Naive thymus-derived CD8-positive, alpha-beta T cell (primary cell): ENCODE measurements at places on chromosomes 16 and 17. TPM values are rescaled to one million over a fixed set of nuclear protein-coding genes. Genes with fewer than 3 reads are reported as not detected.

DNA sequence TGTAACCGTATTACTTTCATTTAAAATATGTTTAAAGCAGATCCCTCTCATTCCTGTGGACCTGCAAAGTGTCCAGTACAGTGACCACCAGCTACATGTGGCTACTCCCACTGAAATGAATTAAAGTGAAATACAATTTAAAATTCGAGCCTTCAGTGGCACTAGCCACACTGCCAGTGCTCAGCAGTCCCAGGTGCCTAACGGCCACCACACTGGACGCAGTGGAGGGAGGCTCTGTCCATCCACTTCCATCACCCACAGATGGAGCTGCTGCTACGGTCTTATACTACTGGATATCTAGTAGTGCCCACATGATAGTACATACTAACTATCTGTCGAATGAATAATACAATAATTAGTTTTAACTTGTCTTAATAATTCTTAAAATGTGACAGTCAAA lies 2.3 kb upstream of the CBX2 start:
- H3K4me1 ChIP-seq: peaks cover 28% of the 10 kb centered on the region
- DNase-seq: no peak
- H3K36me3 ChIP-seq: no peaks in the 10 kb centered on the region
- no peak overlapping the region for H3K27ac ChIP-seq

GRCh38 chr16:54939510-54940278 lies 9.0 kb downstream of the IRX5 start:
- H3K27ac ChIP-seq: no peak overlapping the region
- H3K4me3 ChIP-seq: no peak overlapping the region
- peaks cover 87% of the 10 kb centered on the region for H3K27me3 ChIP-seq
- H3K36me3 ChIP-seq: no peaks in the 10 kb centered on the region
- H3K4me1 ChIP-seq: peaks cover 21% of the 10 kb centered on the region
- DNase-seq: no peak

KRTAP4-6 gene
- polyA plus RNA-seq: not detected

SLC12A3 gene
- not detected for polyA plus RNA-seq

TRPV2 gene
- 87.0 TPM for polyA plus RNA-seq

SRL gene
- polyA plus RNA-seq: not detected
